ENCODE measurements at places on chromosomes 13 and 19.

DNA sequence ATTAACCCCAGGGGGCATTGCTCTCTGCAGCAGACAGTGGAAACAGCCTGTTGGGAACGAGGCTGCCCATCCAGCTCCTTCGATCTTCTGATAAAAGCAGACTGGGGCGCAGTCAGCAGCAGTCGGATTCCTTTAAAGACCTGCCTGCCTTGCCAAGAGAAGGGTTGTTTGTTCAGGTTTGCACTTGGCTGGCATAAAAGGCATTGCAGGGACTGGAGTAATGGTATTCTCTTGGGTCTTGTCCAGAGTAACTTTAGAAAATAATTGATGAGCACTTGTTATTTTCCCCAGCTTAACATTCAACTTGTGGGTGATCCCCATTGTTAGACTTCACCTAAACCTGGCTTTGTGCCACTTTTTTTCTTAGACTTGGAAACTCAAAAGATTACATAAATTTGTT, 67.3 kb upstream of the SLC10A2 start:
- no peak for DNase-seq

DNA sequence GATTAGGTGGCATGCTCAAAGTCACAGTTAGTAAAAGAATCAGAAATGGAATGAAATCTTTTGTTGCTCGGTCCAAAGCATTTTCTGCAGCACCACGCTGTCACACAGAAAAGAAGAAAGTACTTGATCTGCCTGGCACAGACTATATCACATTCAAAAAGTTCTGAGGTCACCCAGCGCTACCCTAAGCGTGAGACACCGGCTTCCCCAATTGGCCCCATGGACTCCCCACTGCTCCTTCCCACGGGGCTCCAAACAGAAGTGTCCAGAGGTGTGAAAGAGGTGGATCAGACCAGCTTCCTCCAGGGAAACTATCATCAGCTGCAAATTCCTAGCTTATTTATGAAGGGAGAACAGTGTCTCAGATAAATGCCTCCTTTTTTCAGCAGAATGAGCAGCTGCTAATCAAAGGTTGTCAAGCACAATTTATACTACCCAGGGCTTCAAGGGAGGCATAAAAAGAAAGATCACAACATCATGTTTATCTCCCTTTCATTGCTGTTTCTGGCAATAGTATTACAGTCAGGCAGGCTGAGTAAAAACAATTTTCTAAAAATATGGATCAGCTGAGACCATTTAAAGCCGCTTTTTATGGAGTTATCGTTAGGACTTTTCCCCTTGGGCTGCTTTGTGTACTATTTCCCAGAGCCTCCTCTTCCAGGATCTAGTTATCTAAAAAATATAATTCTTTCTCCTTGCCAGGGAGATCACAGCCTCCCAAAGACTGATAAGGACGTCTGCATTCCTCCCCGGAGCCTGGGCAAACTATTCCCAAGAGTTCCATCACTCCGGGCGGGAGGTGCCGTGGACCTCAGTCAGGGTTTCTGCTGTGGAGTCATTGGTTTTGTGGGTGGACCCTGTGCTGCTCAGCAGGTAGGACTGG, 208.0 kb downstream of the LHFPL6 start:
- DNase-seq, result no peak

- no peak for DNase-seq
These were observed 170.9 kb downstream of the COL4A1 start for GRCh38 chr13:110135977-110136597.

DNA sequence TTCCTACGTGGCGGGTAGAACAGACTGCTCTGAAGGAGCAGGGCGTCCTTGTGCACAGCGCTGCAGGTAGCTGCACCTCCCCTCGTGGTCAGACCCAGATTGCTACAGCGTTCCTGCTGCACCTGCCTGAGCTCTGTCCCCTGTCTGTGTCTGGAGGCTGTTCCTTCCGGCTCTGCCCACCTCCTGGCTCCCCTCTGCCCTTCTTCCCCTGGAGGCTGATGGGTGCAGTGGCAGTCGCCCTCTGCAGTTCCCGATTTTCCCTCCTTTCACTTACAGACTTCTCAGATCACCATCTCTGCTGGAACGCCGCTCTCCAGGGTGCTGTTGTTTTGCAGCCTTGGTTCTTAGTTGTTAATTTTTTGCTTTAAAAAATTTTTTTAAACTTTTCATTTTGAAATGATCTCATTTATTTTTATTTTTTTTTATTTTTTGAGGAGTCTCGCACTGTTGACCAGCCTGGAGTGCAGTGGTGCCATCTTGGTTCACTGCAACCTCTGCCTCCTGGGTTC, 53.6 kb downstream of the SMARCA4 start:
- no peak for DNase-seq
